ENCODE measurements at places on chromosomes 2 and 18.

- DNase-seq = no peak
Measured at GRCh38 chr2:40302751-40303325, 149.1 kb downstream of the SLC8A1 start.

DNA sequence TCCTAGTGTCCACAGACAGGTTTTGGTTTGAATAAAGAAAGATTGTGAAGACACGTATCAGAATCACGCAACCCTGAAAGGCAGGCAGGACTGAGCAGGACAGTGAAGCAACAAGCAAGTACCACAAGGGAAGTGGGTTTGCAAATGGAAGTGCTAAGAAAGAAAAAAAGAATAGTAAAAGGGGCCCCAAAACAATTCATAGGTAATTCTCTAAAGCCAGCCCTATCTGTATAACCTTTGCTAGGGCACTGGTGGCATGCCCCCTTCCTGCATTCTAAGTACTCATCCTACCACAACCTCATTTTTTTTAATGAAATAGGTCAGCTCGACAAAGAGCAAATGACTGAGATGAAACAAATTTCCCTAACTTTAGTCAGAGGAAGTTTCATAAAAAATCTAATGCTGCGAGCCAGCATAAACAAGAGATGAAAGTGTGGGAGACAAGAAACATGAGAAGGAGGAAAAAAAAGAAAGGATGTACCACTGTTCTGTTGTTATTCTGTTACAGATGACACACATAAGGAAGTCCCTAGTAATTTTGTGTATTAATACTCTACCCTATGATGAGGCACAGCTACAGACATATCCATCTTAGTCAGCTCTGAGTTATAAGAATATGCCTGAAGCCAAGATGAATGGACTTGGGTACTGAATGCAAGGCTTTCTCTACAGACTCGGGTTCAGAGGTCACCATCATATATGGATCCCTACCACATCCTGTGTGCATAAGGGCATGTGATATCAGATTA, 32.2 kb downstream of the IKZF2 start:
- peak; percentile 63 for DNase-seq

- peak; percentile 4 for DNase-seq
Measured at GRCh38 chr18:8450013-8450412, 159.2 kb upstream of the RAB12 start.

GRCh38 chr2:74582184-74582583, 27.7 kb downstream of the DOK1 start:
- DNase-seq = no peak

GRCh38 chr2:231102772-231103171, 22.1 kb downstream of the HTR2B start:
- DNase-seq = no peak

DNA sequence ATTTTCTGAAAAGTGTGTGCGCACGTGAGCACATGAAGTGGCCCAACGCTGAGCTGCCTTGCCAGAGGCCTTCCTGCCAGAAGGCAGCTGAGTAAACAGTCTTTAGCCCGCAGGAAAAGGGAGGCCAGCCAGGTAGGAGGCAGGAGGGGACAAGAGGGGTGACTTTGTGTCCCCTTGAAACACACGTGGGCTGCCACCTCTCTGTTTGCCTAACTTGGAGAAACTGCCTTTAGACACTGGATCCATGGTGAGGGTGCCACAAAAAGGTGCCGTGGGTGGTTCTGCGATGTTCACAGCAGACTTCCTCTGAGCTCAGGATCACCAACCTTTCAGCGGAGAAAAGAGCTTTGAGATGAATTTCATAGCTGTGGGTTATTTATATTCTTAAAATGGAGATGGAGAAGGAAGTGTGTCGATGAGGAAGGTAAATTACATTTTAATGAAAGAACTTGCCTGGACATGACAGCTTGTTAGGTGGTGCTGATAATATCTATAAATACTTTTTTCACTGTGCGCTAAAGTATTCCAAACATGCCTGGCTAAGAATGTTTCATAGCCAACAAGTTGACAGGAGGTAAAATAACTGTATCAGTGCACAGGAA, 36.6 kb upstream of the ASB1 start:
- DNase-seq = no peak

DNA sequence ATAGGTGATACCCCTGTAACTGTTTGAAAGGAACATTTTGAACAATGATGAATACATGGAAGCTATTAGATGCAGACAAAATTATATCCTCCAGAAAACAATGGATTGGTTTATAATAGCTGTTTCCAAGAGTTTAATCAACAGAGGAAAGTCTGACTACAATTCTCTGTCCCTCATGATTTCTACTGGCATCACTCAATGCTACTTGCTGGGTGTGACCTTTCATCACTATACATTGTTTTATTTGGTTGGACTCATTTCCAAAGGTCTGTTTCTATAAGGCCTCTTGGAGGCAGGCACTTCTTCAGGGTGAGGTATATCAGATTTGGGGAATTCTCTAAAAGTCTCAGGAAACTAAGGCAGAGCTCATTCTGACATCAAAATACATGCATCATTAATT, 636.1 kb upstream of the SLC8A1 start:
- DNase-seq = no peak

GRCh38 chr2:133063775-133064174, 393.8 kb upstream of the LYPD1 start:
- peak; percentile 40 for DNase-seq

Measured in hematopoietic multipotent progenitor cell treated with erythropoietin and hydrocortisone succinate and interleukin-3 and kit ligand, for 6 days (in vitro differentiated cells).